Stimulated activated CD8-positive, alpha-beta memory T cell treated with anti-CD3 and anti-CD28 coated beads, Interleukin-7, amount 100 ng/mL, for 24 hours (primary cell): ENCODE measurements at places on chromosomes 11 and 22.

- no peak for DNase-seq
Measured at GRCh38 chr22:24059121-24059520, 48.0 kb downstream of the CABIN1 start.

GRCh38 chr11:33564856-33565453 is 135.7 kb downstream of the C11orf91 start:
- no peak for DNase-seq

GRCh38 chr11:4798427-4799183 is 5.6 kb downstream of the OR52R1 start:
- DNase-seq = no peak

DNA sequence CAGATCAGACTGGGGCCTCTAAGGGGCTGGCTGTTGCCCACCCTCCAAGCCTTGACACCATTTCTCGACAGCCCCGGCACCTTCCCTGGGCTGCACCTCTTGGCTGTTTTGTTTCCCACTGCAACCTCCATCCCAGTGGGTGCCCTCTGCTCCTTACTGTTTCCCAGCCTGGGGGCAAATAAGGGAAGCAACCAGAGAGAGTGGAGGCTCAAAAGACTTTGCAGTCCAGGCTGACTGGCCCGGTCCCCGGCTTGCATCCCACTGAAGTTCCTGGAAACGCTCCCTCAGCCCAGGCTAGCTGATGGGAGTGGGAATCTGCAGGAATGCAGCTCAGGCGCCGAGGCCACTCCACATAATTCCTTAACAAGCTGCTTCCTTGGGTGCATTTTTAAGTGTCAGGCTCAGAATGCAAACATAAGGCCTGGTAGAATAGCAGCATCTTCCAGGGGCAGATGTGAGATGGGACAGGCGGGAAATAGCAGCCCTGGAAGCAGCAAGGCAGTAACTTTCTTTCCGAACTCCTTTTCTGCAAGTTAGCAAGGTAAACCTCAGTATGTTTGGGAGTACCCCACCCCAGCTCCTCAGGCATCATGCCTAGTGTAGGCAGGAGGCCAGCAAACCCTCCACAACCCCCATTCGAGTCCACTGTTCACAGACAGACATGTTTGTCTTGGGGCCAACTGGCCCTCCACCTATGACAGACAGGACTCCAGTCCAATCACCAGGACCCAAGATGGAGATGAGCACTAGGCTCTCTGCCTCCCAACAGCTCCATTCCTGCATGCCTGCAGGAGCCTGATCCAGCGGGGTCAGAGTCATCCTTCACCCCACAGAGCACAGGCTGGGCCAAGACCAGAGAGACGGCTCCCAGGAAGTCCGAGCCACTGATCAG is 39.3 kb downstream of the RPL27A start:
- no peak for DNase-seq

- no peak for DNase-seq
Measured at GRCh38 chr11:119065369-119065768, 2.2 kb upstream of the VPS11 start.
